Stimulated activated CD4-positive, alpha-beta T cell treated with anti-CD3 and anti-CD28 coated beads, Interleukin-12 subunit alpha, Interleukin-12 subunit beta, amount 100 ng/mL, for 24 hours (primary cell): ENCODE measurements at places on chromosomes 12 and 14.

- DNase-seq = no peak
These were observed 3.1 kb upstream of the KIF26A start for GRCh38 chr14:104135121-104135903.

- DNase-seq = no peak
These were observed 105.7 kb upstream of the RASSF8 start for GRCh38 chr12:25852792-25853191.

DNA sequence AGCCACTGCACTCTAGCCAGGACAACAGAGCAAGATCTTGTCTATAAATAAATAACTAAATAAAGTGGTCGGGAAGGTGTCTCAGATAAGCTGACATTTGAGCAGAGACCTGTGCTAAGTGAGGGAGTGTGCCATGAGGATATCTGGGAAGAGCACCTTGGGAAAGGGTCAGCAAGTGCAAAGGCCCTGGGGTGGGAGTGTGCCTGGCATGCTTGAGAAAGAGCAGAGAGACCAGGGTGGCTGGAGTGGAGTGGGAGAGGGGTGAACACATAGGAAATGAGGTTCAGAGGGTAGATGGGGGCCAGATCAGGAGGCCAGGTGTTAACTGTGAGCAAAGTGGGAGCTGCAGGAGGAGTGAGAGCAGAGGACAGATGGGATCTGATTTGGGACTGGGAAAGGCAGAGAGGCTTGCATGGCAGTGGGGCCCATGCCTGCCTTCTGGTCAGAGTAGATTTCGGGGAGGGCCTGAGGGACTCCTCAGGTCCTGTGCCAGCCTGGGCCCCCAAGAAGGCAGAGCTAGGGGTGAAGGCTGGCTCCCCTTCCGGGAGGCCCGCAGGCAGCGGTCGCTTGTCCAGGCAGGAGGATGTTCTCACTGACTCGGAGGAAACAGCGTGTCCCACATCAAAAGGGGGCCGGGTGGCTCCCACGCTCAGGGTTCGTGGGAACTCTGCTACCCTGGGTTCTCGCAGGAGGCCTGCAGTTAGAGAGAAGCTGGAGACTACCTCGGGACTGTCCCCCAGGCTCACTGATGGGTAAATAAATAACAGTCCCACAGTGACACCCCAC lies 32.6 kb downstream of the DTX1 start:
- peak; percentile 60 for DNase-seq

- no peak for DNase-seq
These were observed 148.8 kb upstream of the CRY1 start for GRCh38 chr12:107242189-107242588.

- DNase-seq = no peak
These were observed 762 bp downstream of the PPP2R5E start for GRCh38 chr14:63542231-63542999.

DNA sequence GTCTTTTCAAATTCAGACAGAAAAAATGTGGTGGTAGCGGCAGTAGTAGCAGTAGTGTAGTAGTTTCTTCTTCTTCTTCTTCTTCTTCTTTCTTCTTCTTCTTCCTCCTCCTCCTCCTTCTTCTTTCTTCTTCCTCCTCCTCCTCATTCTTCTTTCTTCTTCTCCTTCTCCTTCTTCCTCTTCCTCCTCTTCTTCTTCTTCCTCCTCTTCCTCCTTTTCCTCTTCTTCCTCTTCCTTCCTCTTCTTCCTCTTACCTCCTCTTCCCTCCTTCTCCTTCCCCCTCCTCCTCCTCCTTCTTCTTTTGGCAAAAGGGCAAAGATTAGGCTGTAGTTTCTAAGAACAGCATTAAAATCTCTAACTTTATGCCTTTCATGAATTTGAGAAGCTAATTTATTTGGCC lies 59.6 kb upstream of the INSM2 start:
- no peak for DNase-seq

GRCh38 chr14:72010474-72010873 lies 78.2 kb downstream of the RGS6 start:
- no peak for DNase-seq

GRCh38 chr12:29795715-29796114 lies 12.0 kb upstream of the TMTC1 start:
- no peak for DNase-seq

DNA sequence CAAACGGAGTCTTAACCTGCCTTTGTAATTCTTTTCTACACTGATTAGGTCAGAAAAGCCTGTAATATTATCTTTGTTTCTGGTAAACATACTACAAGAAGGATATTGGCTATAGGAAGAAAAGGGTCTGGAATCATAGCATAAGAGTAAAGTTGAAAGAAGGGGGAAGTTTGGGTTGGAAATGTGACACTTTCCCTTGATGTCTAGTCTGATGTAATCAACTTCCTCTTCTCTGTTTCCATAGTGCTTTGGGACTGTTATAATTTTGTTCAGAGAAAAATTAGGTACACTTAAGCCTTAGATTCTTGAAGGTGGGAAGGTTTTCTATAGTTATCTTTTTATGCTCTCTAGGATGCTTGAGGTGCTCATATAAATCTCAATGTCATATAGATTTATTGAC lies 322.2 kb downstream of the AEBP2 start:
- DNase-seq = no peak

DNA sequence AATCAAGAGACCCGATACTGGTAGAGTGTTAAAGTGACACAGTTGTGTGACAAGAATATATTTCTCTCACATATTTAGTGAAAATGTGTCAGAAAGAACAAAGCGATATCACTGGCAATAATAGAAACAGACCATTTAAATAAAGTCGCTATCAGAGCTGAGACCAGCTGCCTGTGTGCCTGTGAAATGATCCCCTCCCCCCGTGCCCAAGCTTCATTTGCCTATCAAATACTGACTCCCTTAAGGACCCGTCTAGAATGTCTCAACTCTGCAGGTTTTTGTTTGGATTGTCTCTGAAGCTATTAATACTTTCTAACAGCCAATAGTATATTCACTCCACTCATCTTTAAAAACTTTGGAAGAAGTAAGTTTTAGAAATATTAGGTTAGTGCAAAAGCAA lies 98.9 kb downstream of the EGLN3 start:
- no peak for DNase-seq

DNA sequence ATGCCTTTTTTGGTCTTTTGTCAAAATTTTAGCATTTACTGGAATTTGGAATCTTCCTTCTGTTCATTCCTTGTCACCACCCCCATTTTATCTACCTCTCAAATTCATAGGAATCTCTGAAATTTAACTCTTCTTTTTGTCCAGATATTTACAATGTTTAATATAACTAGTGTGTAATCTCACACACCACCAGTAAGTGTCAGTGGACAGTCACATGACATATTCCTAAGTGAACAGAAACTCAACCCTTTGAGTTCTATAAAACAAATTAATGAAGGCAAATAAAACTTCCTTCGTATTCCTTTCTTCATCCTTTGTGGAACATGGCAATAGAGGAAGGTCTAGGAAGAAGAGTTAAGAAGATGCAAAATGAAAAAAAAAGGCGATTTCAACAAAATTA lies 26.6 kb downstream of the ATF7 start:
- DNase-seq = no peak

GRCh38 chr14:68711561-68712309 lies 81.1 kb downstream of the ZFP36L1 start:
- DNase-seq = no peak

GRCh38 chr12:9872742-9873141 lies 3.6 kb upstream of the CLEC2B start:
- no peak for DNase-seq

DNA sequence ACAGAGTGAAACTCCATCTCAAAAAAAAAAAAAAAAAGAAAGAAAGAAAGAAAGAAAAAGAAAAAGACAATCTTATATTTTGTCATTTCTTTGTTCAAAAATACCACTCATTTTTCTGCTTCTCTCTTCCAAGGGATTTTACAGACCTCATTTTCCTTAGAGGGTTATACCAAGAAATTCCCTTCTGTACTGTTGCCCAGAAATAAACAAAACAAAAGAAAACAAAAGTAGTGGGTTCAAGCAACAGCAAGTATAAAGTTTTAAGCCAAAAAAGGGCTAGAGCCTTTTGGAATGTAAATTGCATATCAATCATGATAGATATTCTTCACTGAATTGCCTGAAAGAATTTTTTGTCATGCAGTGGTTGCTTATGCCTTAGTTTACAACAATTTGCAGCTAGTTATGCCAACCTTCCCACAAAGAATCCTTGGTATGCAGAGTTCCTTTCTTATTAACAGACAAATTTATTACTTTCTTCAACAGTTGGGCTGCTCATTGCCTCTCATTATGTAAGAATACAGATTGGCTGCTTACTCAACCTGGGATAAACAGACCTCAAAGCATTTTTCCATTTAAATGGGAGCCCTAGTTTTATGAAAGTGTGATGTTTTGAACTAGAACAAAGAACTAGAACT lies 129.1 kb upstream of the PPFIA2 start:
- no peak for DNase-seq

GRCh38 chr12:120677765-120678473 lies 9.0 kb upstream of the MLEC start:
- DNase-seq = no peak

GRCh38 chr14:38611928-38612327 lies 356.0 kb upstream of the CLEC14A start:
- no peak for DNase-seq

GRCh38 chr14:75281654-75282019 lies 3.0 kb downstream of the FOS start:
- DNase-seq = no peak

- DNase-seq = no peak
These were observed 56.4 kb upstream of the ATP2A2 start for GRCh38 chr12:110224379-110225304.

GRCh38 chr12:43245947-43246346 lies 306.1 kb downstream of the ADAMTS20 start:
- no peak for DNase-seq

GRCh38 chr12:124917135-124917840 lies 2.8 kb upstream of the UBC start:
- DNase-seq = peak; percentile 88

DNA sequence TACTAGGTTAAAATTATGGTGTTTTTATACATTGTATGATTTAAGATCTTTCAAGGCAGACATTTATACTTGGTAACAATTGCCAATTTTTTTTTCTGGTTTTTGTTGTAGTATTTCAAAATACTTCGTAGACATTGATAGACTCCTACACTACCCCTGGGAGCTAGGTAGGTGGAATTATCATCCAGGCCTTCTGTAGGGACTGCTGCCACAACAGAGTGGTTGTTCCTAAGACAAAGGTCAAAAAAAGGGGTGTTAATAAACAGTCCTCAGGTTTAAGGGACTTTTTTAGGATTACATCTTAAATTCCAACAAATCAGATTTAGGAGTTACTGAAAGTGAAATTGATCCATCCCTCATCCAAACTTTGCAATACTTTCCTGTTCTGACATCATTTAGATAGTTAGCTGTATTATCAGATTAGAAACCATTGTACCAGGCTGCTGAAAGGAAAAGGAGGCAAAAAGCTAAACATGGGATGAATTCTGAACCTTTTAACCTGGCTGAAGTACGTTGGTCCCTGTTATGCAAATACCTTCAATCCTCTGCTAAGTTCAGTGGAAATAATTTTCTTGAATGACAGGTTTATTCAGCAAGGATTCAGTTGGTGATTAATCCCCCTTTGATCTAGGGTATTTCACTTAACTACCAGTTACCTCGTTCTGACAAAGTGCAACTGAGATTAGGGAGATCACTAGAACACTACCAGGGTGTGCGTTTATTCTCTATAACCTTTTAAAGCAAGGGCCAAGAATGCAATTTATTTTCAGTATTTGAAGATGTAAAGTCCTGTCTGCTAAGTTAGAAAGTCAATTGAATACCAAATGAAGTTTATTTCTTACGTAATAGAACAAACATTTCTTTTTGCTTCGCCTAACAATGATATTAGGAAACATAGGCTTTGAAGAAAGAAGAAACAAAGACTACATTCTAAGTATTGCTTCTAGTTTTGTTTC lies 23.2 kb downstream of the AP5M1 start:
- DNase-seq = no peak

- DNase-seq = no peak
These were observed 92.8 kb upstream of the BBS10 start for GRCh38 chr12:76441016-76441415.

DNA sequence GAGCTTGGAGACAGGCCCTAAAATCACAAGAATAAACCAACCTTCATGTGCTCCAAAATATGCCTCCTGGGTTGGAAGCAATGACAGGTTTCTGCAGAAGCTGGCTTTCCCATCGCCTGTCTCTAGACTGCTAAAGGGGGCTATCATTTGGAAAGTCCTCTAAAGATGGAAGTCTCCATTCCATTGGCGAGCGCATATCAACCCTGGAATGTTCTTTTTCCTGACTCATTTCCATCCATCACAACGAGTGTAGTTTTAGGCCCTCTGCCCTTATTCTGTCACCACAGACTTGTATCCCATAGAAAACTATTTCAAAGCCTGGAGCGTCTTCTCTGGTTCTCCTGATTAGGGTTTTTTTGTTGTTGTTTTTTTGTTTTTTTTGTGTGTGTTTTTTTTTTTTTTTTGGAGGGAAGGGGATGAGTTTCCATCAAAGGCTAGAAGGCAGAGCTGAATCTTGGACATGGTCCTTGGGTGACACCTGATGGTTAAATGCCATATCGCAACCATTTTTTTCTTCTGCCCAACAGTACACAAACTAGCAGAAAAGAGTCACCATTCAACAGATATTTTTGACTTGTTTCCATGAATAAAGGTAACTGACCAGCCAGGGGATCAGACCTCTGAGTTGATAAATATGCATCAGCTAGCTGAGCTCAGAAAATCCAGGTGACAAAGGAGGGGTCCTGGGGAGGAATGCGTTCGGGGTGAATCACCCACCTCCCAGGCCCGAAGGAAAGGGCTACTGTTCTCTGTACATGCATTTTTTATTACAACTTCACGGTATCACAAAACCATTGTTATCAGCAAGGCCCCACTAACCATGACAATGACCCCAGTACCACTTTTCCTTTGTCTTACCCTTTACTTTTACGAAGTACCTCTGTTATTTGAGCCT lies 40.5 kb downstream of the KCNA5 start:
- DNase-seq = no peak

GRCh38 chr12:84165998-84166571 lies 746.5 kb downstream of the SLC6A15 start:
- DNase-seq = no peak

DNA sequence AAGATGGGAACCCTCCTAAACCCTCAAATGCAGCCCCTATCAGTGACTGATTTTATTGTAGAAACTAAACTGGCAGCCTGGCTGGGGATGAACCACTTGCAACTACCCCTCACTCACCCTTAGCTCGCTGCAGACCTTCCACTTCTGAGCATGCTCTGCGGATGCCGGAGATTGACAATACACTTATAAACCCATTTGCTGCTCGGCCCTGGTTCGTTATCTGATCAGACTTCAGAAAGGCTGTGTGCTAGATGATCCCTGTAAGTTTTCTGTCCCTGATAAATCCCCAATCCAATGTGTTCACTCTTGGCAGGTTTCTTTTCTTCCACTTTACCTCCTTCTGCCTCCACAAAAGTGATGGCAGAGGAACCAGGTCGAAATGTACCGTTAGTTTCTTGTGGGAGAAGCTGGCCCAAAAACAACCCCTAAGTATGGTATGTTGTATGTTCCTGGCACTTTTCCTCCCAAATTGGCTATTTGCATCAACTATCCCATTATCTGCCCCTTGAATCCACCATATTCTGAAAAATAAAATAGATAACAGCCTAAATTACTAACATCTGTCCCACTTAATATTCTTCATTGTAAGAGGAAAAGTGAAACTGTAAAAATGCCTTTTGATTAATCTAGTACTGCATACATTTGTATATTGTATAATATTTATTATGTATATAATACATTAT lies 18.8 kb downstream of the RPH3A start:
- no peak for DNase-seq

- no peak for DNase-seq
These were observed 4.0 kb upstream of the IRF2BPL start for GRCh38 chr14:77032491-77032843.

- no peak for DNase-seq
These were observed 10.5 kb downstream of the ARG2 start for GRCh38 chr14:67630186-67630585.

GRCh38 chr14:31320922-31321766 lies 99.2 kb downstream of the HEATR5A start:
- DNase-seq = no peak
